ENCODE measurements at places on chromosomes 1 and 21.

- no peak for DNase-seq
Observed at GRCh38 chr1:16067127-16067768, 6.2 kb downstream of the FAM131C start.

DNA sequence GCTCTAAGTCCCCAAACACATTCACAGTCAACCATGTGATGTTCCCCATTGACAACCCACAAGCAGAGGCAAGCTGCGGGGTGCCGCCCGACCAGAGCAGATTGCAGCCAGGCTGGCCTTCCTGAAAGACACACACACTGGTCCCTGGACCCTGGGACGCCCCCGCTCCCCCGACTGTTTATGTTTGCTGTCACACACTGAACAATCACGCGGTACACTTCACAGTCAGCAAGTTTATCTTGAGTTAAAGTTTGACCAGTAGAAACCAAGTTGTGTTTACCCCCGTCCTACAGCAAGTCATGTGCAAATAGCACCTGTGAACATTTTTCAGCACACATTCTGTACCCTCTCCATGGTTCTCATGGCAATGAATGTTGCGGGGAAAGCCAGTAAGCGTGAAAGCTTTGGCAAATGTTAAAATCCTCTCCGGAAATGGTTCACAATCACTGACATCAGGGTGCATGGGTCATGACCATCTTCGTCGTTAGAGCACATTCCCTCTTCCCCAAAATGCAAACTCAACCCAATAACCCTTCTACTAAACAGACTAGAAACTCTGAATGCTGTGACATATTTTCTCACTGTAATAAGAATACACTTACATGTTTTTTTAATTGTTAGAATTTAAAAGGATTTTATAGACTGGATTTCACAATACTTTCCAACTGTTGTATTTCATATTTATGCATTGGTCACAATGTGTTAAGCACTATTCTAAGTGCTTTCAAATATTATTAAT lies 33.3 kb upstream of the IRF2BP2 start:
- no peak for DNase-seq

- DNase-seq = peak; percentile 64
Observed at GRCh38 chr1:1122078-1122811, 6.4 kb upstream of the C1orf159 start.

- DNase-seq = no peak
Observed at GRCh38 chr1:14658642-14659041, 60.2 kb downstream of the KAZN start.

Measured in Kasumi-1 (cell line).